ENCODE measurements at places on chromosomes 7 and 10. TPM values are rescaled to one million over a fixed set of nuclear protein-coding genes. Genes with fewer than 3 reads are reported as not detected.

The MMD2 gene
- not detected for total RNA-seq

DNA sequence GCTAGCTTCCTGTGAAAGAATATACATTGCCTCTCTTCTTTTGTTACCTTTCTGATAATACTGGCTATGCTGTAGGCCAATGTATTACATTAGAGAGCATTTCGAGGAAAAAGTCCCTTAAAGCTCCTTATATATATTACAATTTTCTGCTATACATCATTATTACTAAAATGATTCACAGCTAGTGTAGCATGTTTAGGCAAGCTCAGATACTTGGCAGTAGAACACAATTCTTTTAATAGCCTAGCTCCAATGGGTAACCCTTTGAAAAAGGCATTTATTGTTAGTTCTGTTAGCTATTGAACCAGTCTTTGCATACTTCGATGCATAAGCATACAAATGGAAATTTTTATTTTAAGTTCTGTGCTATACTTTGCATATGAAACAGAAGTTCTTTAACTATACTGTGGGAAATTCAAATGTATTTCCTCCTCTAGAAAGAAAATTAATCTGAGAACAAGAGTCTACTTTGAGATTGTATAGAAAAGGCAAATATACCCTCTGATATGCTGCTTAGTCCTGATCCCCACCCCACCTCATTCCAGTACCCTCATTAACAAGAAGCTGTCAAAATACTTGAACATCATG, 55.6 kb upstream of the SKAP2 start:
- no peak for DNase-seq

GRCh38 chr7:75711076-75711475, 27.7 kb downstream of the HIP1 start:
- DNase-seq = no peak

DNA sequence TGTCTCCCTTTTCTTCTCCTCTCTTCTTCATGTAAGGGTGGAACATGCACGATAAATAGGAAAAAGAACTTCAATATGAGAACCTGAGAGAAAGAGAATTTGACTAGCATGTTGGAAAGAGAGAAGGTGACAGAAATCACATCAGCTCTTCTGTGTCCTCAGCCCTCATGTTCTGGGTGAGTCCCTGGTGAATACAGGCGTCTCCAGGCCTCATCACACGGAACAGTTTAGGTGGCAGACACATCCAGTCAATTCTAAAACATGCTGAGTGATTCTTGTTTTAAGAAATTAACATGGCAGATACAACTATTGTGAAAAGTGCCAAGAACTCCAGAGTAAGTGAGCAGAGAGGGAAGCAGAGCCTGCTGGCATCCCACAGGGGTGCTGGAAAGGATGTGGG, 96.1 kb downstream of the FAM107B start:
- no peak for DNase-seq

- DNase-seq = no peak
Observed at GRCh38 chr10:129844216-129844766, 119.8 kb downstream of the EBF3 start.

Measured in endodermal cell (in vitro differentiated cells).